ENCODE measurements at places on chromosomes 7 and 10. TPM values are rescaled to one million over a fixed set of nuclear protein-coding genes. Genes with fewer than 3 reads are reported as not detected.

- DNase-seq, result no peak
Observed at GRCh38 chr10:77320971-77321471, 316.6 kb downstream of the KCNMA1 start.

GRCh38 chr7:44811093-44811492 lies 14.6 kb downstream of the PPIA start:
- no peak for DNase-seq

Gene CTNNA3
- 3.0 TPM for polyA plus RNA-seq

GRCh38 chr10:96651998-96652431 lies 65.2 kb upstream of the TM9SF3 start:
- DNase-seq, result no peak

DNA sequence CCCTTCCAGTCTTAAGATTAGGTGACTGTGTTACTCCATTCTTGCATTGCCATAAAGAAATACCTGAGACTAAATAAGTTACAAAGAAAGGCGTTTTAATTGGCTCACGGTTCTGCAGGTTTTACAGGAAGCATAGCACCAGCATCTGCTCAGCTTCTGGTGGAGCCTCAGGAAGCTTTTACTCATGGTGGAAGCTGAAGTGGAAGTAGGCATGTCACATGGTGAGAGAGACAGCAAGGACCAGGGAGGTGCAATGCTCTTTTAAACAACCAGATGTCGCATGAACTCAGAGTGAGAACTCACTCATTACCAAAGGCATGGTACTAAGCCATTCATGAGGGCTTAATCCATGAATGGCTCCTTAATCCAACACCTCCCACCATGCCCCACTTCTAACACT lies 34.0 kb upstream of the TMEM273 start:
- no peak for DNase-seq

All from left renal pelvis (tissue), 4 donors.